ENCODE measurements at places on chromosomes 6 and 20.

DNA sequence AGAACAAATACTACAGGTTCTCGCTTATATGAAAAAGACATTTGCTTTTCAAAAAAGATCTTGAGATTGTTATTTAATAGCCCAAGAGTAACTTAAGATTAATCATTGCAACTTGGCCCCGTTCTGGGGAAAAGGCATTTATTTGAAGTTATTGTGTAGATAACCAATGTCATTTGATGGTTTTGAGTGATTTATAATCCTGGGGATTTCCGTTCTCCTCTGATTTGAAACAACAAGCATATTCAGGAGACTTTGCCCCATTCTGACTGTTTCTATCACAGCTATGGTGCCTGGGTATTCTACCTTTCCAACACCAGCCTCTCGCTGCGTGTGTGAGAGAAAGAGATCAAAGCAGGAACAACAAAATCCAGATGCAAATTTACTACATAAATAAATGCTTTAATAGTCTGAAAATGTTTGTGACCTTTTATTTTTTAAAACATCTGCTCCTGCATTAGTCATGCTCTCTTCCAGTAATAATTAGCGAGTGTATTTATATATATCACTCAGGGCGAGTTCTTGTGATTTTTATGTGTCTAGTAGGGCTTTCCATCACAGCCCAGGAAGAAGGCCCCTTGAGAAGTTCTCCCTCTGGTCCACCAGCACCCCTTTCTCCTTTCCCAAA, 197.9 kb upstream of the FOXQ1 start:
- no peak for DNase-seq

DNA sequence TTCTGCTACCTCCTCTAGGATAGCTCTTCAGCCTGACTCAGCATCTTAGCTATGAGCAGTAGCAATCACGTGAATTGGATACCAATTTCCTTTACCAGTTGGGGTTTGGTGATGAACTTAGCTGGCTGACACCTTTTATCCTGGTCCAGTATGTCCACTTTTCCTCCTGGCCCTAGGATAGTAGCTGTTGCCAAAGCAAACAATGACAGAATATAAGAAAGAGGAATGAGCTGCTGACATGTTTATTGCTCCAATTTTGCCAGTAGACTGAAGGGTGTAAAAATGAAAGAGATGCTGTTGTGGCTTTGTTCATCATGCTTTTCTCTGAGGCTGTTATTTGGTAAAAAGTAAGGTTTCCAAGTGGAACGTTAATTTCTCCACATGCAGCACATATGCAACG, 168.3 kb upstream of the JAG1 start:
- DNase-seq, result no peak

DNA sequence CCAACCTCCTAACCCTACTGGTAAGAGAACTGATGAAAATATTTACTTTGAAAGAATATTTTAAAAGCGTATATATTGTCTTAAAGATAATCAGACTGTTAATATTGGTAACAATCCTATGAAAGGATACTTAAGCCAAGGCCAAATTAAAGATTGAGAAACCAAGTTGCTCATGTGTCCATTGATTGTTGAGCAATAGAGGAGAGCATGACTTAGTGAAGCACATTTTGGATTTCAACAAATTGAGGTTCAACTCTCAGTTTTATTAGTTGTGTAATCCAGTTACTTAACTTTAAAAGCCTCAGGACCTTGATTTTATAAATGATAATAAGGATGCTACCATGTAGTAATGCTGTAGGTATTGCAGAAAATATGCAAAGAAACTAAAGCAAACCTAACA, 56.8 kb downstream of the PRL start:
- DNase-seq, result no peak

DNA sequence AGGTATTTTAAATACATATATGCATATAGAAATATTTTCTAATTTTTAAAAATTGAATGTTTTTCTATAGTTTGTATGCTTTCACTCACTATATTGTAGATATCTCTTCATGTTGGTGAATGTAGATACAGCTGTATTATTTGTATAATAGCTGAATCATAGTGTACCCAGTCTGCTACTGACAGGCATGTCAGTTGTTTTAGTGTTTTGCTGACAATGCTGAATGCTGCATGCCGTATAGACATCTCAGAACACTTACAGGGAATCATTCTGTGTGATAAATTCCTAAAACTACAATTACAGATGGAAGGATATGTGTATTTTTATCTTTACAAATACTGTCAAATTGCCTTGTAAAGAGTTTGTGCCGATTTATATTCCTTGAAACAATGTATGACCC, 175.4 kb downstream of the SIM1 start:
- DNase-seq, result no peak

GRCh38 chr6:137283940-137284810, 65.0 kb upstream of the IFNGR1 start:
- DNase-seq, result no peak

- DNase-seq, result no peak
Measured at GRCh38 chr6:145372671-145373151, 362.6 kb downstream of the EPM2A start.

DNA sequence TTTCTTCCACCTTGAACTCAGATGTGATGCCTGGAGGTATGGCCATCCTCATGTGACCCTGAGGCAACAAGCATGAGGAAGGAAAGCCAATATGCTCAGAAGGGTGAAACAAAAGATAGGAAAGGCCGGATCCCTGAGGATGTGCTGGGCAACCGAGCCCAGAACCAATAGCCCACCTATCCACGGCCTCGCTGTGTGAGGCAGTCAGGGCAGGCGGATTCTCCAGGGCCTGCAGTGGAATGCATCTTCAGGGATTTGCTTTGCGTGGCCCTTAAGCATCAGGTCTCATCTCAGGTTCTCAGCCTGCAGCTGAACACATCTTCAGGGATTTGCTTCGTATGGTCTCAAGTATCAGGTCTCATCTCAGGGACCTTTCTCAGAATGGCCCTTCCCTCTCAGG, 139.8 kb downstream of the ANKRD60 start:
- DNase-seq, result no peak

GRCh38 chr6:90435207-90435899, 138.7 kb upstream of the BACH2 start:
- DNase-seq, result no peak

DNA sequence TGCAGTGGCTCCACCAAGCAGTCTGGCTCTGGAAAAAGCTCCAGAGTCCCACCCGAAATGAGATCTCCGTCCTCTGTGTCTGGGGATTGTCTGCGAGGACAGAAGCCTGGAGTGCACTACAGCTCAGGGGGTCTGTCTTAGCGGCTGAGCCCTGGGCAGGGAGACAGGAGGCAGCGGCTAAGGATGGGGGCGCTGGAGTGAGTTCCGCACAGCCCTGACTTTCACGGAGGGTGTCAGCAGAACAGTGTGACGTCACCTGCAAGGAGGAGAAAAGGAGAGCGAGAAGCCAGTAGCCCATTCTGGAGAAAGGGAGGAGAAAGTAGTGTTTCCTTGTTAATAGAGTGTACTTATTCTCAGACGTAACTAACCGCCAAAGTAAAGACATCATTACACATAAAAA, 97.6 kb downstream of the FAM50B start:
- no peak for DNase-seq

DNA sequence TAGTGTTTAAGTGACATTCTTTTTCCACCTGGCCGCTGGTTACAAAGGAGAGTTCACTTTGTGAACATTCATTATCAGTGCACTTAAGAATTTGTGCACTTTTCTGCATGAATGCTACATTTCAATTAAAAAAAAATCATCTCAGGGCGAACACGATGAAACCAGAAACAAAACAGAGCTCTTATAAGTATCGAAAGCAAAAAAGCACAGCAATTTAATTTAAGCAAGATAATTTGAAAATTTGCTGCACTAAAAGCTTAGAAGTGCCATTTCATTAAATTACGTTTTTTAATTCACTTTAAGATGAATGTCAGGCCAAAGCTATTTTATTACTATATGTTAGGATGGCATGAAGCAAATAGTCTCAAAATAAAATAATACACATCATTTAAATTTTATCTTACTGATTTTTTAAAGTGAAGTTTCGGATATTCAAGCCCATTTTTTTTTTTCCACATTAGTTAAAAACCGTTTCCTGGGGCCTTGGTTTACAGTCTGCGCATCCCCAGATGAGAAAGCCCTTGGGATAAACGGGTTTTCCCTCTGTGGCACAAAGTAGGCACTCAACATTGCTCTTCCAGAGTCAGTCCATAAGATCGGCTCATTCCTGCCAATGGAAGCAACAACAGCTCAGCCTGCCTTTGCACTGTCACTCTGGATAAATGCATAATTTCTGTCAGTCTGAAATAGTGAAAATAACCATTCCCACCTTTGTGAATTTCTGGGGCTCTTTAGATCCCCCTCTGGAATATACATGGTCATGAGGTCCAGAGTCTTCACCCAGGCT, 80.1 kb downstream of the FYN start:
- DNase-seq, result no peak

- no peak for DNase-seq
Measured at GRCh38 chr6:27617700-27618689, 145.1 kb upstream of the ZNF184 start.

- DNase-seq, result no peak
Measured at GRCh38 chr6:65979120-65979519, 272.1 kb upstream of the EYS start.

- DNase-seq, result no peak
Measured at GRCh38 chr6:138101946-138102731, 5.1 kb downstream of the PERP start.

DNA sequence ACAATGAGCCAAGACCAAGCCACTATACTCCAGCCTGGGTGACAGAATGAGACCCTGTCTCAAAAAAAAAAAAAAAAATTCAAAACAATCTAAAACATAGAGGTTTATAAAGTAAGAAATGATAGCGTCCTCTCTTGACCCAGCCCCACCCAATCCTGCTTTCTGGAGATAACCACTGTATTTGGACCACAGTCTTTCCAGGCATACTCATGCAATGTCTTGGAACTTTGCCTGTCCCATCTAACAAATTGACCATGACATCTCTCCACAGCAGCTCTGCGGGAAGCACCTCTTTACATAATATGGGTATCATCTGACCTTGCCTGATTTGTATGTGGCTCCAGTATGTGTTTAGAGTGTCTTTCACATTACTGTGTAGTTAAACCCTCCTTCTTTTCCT, 9.1 kb upstream of the SHLD1 start:
- DNase-seq, result no peak

DNA sequence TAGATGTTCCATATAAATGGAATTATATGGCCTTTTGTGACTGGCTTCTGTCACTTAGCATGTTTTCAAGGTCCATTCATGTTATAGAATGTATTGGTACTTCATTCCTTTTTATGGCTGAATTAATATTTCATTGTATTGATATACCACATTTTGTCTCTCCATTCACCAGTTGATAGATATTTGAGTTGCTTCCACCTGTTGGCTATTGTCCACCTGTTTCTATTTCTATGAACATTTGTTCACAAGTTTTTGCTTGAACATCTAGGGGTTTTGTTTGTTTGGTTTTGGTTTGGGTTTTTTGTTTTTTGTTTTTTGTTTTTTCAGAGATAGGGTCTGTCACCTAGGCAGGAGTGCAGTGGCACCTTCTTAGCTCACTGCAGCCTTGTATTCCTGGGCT, 23.2 kb downstream of the WFDC3 start:
- no peak for DNase-seq

- DNase-seq, result no peak
Measured at GRCh38 chr20:49700411-49701185, 13.1 kb downstream of the B4GALT5 start.

- DNase-seq, result no peak
Measured at GRCh38 chr6:111579816-111580215, 25.9 kb downstream of the TRAF3IP2 start.

DNA sequence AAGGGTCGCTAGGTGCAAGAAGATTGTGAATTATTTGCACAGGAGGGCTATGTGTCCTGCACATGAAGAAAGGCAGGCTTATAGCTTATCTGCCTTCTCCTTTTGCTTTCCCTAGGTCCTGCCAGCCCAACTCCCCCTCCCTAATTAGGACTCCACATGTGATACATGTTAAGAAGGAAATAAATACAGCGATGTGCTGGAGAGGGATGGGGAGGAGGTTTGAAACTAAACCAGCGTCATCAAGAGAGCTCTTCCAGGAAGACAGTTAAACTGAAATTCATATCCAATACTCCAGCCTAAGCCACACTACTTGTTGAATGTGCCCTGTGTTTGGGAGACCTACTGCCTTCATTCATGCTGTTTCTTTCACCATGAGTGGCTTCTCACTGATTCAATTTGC, 34.9 kb upstream of the UTRN start:
- DNase-seq, result no peak

- DNase-seq, result no peak
Measured at GRCh38 chr6:77461796-77462195, 1.5 kb downstream of the HTR1B start.

DNA sequence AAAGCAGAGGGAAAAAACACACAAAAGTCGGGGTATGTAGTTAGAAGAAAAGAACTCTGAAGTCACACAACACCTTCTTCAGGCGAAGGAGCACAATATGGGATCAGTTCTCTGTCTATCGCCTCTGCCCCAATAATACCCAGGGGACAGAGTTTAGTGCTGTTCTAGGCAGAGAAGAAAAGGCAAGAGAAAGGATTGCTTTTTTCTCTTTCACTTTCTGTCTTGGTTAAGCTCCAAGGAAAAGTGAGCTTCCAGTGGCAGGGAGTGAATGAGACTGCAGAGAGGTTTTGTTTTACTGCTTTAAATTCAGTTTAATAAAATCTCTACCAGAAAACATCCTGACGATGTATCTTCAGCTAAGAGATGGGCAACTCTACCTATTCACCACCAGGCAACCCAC, 86.6 kb upstream of the STXBP5 start:
- DNase-seq, result no peak

GRCh38 chr6:167576050-167576741, 250.5 kb upstream of the AFDN start:
- DNase-seq, result no peak

DNA sequence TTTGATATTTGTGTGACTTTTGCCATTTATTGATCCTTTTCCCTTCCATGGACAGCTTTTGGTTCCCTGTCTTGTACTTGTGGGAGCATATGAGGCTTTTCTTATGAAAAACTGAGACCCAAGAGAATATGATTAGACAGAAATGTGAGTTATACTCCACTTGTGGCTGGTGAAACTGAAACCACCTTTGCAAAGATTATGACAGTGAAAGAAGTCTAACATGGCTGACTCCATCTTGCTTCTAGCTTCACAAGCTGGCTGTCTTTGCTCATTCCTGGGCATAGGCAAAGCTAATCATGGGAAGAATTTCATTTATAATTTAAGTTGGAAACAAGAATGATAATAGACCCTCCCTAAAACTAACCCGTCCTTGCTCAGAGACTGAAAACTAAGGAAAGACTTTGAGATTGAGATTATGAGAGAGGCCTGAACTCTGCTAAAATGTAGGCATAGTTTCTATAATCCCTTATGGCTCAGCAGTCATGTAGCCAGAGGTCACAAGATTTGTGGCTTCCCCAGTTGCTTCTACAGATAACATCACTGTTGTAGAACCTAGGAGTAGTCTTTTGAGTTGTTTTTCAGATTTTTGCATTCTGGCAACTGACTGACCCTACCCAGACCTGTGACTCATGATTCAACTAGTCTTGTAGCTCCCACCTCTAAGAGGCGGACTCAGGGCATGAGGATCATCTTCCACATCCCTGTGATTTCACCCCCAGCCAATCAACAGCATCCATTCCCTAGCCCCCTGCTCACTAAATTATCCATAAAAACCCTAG, 50.9 kb upstream of the CD2AP start:
- DNase-seq, result no peak

DNA sequence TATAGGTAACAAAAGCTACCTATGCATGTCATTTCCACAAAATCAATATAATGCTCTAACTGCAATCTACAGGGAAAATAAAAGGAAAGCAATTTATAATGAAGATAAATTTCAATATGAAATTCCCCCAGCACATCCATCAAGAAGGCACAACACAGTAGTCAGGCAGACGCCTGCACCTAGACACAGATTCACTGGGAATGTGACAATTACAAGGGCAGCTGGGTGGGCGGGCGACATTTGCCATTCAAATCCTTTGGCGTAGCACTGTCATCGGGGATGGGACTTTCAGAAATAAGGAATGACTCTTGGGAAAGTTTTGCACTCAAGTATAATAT, 60.4 kb downstream of the SULF2 start:
- no peak for DNase-seq
